ENCODE measurements at places on chromosomes 11 and 22.

DNA sequence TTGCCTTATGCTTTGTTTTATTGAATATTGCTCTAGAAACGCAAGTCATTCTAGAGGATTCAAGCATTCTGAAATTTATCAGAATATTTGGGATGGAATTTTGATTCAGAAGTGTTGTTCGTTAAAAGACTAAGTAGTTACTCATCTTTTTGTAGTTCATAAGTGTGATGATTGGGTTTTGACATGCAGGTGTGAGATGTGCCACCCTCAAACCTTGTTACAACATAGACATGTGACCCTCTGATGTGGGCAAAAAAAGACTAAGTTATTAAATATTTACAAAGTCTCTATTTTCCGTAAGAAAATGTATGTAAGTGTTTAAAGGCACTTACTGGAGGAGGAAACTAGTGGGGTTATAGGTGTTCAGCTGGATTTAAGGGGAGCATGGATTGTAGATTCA, 8.9 kb downstream of the YWHAH start:
- no peak for DNase-seq

DNA sequence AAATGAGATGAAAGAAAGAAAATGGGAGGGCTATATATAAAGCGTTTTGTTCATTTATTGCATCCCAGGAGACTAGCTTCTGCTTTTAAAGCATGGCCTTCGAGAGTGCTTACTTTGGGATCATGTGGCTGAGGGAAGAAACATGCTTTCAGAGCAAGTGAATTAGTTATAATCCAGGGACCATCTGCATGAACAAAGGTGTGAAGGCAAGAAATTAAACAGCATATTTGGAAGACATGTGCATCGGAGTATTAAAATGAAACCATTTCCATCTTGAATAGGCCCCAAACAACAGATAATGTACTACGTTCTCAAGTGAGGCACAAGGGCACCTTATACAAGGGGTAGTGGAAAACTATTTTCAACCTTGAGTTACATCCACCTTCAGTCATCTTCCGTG, 51.4 kb downstream of the ZBTB44 start:
- DNase-seq = no peak

DNA sequence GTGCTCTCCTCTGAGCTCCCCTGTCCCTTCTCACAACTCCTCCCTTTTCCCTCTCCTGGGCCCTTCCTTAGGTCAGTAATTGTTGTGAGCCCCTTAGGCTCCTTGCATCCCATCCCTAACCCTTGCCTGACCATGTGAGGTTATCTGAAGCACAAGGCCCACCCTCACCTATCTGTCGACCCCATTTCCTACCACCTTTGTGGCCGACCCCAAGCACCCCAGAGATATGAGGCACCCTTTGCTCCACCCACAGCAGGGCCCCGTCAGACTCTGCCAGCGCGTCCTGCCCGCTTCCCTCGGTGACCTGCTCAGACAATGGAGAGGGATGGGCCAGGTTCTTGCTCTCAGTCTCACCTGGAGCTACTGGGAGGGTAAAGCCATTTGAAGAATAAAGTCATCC, 1.3 kb downstream of the GNG3 start:
- DNase-seq = no peak

- DNase-seq = no peak
These were observed 31.7 kb upstream of the P2RY2 start for GRCh38 chr11:73186294-73186850.

DNA sequence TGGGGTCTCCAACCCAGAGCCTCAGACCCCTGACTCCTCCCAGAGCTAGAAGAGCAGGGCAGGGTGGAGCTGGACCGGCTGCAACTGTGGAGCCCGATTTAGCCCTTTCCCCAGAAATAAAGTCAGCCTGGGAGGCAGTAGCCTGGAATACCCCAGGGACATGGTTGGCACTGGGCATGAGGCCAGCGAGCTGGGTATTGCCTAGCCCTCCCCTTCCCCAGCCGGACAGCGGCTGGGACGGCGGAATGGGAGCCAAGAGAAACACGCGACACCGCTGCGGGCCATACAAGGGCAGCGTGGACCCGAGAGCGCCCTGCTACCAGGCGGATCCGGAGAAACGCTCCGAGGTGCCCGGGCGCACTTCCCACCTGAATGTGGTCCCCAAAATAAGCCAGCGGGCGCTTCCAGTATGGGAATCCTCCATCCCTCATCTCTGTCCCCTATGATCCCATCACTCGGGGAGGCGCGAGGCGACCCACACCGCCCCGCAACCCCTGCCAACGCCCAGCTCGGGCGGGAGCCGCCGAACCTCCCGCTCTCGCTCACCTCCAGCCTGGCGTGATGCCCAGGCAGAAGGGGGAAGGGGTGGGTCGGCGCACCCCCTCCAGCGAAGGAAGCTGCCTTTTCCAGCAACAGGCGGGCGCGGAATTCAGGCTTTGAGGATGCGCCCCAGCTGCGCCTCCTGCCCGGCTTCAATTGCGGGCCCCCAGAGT, 758 bp downstream of the MCAM start:
- no peak for DNase-seq

Data from stimulated activated CD4-positive, alpha-beta T cell treated with anti-CD3 and anti-CD28 coated beads, Interleukin-1b, Interleukin-23, amount 100 ng/mL, for 4 hours (primary cell).